ENCODE measurements at places on chromosomes 12 and 14. TPM values are rescaled to one million over a fixed set of nuclear protein-coding genes. Genes with fewer than 3 reads are reported as not detected.

LTB4R2 gene
- 2.9 TPM for total RNA-seq

KRT78 gene
- not detected for total RNA-seq

MYL6B gene
- total RNA-seq = 21.9 TPM

CFAP54 gene
- 0.53 TPM for total RNA-seq

Measured in left colon (tissue), 2 donors.